ENCODE measurements at places on chromosomes 4 and X.

GRCh38 chr4:94455081-94455480, 3.3 kb downstream of the PDLIM5 start:
- no peak for DNase-seq

DNA sequence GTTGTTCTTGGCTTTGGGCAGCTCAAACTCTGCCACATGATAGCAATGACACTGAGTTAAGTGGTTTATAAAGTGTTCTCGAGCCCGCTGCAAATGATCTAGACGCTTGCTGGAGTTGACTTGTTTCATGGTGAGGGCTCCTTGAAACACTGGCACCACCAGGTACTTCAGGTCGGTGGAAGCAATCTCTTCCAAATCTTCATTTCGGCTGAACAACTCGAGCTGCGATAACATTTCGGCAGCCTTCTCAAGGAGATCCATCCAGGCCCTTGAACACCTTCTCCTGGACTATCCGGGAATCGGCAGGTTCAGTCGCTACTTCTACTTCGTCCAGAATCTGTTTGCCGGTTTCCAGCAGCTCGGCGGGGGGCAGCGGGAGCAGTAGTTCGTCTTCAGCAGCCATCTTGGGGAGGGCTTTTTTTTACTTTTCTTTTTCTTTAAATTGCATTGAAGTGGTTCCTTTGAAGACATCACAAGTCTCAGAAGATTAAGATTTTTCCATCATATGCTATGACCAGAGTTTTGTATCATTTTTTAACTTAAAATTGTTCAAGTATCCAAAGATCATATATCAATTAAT, 28.0 kb downstream of the HNRNPDL start:
- DNase-seq: no peak

- no peak for DNase-seq
Observed at GRCh38 chrX:12751887-12752286, 39.3 kb upstream of the PRPS2 start.

DNA sequence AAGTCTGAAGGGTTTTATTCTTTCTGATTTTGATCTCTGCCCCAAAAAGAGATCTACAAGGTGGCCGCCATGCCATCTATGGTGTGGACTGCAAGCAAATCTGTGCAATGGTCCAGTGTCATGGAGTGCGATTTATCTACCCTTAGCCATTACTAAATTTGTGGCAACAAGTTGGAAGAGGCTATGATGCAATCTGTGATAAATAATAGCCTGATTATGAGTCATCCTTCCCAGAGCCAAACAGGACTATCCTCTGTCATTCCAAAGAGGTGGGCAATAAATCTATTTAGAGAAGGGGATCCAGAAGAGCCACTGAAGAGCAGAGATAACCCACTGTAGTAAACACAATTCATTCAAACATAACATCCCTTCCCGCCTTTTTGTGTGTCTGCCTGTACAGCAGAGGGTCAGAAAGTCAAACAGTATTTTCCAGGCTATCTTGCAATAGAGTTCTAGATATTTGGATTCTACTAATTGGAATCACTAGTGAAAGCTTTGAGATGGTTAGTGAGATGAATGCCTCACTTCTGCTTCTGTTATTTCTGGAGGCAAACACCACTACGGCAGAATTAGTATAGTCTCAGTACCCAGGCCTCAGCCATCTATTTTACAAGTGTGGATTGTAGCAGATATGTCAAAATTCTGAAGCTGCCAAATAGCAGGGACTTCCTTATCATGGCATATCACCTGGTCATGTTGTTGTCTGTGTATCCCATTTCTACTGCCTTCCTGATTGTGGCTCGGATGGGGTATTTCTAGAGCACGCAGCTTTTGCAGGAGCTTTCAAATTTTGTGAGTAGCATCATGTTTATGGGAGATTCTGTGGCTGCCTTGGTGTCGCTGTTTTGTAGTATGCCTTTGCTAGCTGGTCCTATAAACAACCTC, 192.0 kb downstream of the SMIM20 start:
- peak; percentile 13 for DNase-seq

DNA sequence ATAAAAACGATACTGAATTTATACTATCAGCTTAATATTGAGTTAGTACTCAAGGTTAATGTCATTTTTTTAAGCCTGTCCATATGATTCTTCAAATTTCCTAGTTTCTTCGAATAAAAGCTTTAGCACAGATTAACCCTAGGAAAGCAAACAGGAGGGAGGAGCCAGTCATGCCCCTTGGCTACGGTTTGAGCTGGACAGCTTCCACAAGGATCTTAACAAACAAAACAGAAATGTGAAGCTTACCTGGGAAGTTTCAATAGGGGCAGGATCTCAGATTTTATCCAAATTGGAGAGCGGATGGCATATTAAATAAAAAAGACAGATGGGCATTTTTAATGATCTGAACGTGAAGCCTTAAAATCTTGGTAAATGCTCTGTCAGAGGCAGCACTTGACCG, 2.3 kb downstream of the NWD2 start:
- no peak for DNase-seq

GRCh38 chrX:1592470-1593142, 1.2 kb downstream of the AKAP17A start:
- DNase-seq: peak; percentile 65

DNA sequence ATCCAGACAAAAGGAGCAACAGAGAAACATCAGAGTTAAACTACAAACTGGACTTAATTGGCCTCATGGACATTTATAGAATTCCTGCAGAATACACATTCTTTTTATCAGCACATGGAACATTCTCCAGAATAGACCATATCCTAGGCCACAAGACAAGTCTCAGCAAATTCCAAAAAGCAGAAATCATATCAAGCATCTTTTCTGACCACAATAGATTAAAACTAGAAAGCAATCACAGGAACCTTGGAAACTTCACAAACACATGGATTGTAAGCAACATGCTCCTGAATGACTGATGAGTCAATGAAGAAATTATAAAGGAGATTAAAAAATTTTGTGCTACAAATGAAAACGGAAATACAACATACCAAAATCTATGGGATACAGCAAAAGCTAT, 526.7 kb downstream of the PCDH7 start:
- DNase-seq: no peak

GRCh38 chr4:25773358-25773757, 89.4 kb downstream of the SEL1L3 start:
- DNase-seq: no peak

- DNase-seq: peak; percentile 22
Observed at GRCh38 chrX:150200820-150201287, 162.3 kb upstream of the MAMLD1 start.

- DNase-seq: no peak
Observed at GRCh38 chrX:126551306-126551705, 1.3 kb downstream of the DCAF12L1 start.

DNA sequence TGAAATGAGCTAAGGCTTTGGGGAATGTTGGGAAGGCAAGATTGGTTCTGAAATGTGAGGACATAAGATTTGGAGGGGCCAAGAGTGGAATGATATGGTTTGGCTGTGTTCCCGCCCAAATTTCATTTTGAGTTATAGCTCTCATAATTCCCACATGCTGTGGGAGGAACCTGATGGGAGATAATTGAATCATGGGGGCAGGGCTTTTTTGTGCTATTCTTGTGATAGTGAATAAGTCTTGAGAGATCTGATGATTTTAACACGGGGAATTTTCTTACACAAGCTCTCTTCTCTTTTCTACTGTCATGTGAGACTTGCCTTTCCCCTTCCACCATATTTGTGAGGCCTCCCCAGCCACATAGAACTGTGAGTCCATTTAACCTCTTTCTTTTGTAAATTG, 157.6 kb upstream of the C1QTNF7 start:
- DNase-seq: no peak

DNA sequence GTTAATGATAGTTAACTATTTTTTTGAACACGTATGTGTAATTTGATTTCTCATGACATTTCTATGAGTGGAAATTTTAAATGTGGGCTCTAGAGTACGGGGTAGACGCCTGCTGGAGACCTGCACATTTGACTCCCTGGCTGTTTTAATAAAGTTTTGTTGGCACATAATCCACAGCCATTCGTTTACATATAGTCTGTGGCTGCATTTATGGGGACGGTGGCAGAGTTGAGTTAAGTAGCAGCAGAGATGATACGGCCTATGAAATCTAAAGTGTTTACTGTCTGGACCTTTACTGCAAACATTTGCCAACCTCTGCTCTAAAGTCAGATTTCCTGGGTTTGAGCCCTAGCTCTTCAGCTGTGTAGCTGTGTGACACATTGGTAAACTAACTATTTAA, 118.8 kb downstream of the CHRNA9 start:
- no peak for DNase-seq

GRCh38 chrX:38817004-38817703, 15.9 kb downstream of the MID1IP1 start:
- DNase-seq: peak; percentile 33

DNA sequence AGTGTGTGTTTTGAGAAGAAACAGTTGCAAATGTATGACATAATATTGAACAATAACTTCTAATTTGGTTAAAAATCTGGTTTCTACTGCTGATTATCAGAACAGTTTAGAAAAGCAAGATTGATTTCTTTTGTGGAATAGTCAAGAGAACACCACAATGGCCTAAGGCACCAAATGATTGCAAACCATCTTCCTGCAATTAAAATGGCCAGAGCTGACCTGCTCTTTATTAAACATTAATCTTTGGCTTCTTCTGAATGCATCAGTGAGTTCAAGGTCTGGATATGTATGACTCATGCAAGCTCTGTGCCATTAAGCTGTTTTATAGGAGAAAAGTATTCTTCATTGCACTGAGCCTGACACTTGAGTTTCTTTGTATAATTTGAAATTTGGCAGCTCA, 107.8 kb upstream of the PDHA2 start:
- DNase-seq: no peak

DNA sequence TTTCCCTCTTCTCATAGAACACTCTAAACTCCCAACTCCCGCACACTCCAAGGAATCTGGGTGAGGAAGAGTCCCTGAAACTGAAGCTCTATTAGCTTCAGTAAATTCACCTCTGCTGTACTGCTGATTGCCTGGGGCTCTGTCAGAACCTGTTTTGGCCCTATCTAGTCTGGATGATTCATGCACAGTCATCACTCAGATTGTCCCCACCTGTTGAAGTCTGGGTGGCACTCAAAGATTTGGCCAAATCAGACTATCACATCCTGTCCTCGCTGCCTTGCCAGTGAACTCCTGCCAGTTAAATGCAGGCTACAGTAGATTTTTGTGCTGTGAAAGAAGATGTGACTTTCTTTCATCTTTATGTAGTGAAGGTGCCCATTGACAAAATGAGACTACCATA, 63.5 kb upstream of the EMCN start:
- DNase-seq: no peak

DNA sequence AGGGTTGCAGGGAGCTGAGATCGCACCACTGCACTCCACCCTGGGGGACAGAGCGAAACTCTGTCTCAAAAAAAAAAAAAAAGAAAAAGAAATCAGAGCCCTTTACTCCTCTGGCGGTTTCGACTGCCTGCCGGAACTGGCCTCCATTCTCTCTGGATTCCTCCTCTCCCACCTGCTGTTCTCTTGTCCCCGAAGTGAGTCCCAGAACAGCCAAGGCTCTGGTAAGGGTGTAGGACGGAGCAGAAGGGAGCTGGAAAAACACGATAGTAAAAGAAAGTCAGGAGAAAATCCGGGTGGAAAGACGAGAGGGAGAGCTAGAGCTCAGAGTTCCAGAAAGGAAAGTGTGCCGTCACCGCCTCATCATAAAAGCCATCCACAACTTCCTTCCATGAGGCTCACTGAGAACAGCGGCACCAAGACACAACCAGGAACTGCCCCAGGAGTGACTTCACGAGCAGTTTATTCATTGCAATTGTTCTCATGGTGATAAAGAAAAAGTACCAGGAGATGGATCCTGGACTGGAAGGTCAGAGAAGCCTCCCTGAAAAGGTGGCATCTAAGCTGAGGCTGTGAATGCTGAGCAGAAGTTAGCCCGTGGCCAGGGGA, 12.3 kb downstream of the TLR3 start:
- no peak for DNase-seq

Measured in hematopoietic multipotent progenitor cell treated with erythropoietin and hydrocortisone succinate and interleukin-3 and kit ligand, for 6 days (in vitro differentiated cells).